Activated CD4-positive, alpha-beta T cell treated with anti-CD3 and anti-CD28 coated beads, Interleukin-2, amount 50 U/mL, for 48 hours (primary cell): ENCODE measurements at places on chromosomes 12 and 14.

DNA sequence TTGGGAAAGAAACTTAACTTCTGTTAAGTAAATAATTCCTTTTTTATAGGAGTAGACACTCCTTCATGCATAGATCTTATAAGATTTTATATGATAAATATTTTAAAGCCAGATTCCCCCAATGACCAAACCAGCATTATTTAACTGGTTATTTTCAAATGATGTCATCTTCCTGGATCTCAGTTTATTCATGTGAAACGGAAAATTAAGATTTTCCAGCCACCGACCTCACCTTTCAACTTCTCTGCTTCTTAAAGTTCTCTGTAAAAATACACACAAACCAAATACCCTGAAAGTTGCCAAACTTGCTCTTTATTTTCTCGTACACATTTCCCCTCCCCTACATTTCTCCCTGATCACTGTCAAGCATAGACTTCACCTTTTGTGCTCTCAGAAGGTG lies 364.2 kb downstream of the GALC start:
- DNase-seq = no peak

DNA sequence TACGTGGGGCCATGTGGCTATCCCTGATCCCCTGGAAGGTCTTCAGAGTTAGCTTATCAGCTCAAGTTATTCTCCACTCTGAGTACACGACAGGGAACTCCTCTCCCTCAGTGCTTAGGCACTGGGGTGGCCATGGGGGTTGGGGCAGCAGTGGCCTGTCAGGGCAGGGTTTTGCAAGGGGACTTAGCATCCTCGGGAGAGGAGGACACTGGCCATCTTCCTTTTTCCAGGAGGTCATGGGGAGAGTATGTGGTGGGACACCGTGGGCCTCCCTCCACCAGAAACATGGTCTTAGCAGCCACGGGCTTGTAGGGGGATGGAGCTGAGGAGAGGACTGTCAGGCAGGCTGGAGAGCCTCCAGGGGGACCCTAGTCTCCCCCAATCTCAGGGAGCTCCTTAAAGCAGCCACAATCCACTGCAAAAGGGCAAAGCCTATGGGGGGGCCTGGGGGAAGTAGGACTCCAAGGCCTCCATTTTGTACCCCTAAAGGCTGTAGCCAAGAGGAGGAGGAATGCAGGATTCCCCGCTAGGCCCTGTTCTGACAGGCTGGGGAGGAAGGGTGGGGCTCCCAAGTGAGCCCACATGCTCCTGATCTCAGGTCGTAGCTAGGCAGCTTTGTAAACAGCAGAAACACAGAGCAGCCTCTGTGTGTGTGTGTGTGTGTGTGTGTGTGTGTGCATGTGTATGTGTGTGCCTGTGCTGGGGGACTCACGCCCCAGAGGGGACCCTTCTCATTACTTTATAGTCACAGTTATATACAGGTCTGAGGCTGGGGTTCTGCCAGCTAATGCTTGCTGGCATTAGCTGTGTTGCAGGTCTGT lies 36.6 kb downstream of the KRT80 start:
- DNase-seq = no peak

DNA sequence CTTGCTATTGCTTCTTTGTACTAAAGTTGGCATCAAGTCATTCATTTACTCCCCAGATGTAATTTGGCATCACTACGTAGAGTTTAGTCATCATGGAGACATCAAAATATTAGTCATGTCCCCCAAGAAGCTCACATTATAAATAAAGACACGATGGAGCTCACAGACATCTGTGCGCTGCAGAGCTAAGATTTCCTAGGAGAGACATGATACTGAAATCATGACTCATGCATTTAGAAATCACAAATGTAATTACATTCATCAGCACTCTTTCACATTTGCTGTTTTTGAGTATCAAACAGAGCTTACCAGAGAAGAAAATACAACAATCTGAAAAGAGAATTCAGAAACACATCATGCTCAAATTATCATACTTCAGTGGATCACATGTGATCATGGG lies 169.8 kb downstream of the LRIG3 start:
- no peak for DNase-seq

DNA sequence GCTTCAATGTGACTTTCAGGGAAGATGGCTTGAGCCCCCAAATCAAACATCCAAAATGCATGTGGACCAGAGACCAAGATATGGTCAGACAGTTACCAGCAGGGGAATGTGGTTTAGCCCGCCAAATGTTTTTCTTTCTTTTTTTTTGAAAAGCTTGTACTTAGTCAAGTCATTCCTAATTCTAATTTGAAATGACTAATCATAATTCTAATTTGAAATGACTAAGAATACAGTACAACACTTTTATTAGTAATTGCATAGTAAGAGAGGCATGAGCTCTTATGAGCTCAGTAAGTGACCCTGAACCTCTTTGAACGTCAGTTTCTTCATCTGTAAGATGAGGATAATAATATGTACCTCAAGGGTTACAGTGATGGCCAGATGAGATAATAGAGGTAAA lies 72.4 kb downstream of the HECTD4 start:
- no peak for DNase-seq

DNA sequence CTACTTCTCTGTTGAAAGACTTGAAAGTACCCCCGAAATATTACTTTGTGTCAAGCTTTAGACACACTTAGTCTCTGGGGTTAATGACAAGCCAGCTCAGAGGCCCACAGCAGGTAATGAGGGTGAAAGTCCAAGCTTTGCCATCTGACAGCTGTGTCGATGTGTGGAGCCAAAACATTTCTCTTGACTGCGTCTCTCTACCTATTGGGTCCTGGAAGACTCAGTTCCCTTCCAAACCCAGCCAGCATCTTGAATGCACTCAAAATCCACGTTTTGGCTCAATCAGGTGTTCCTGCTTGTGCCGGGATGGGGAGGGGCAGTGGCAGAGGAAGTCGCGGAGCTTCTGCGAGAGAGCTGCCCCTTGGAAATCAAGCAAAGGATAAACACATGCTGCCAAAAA lies 3.2 kb downstream of the PLXNC1 start:
- DNase-seq = no peak

GRCh38 chr12:92612611-92613010 lies 90.2 kb upstream of the PLEKHG7 start:
- no peak for DNase-seq

- no peak for DNase-seq
Measured at GRCh38 chr12:104535369-104535768, 78.6 kb downstream of the CHST11 start.

- DNase-seq = no peak
Measured at GRCh38 chr14:80926397-80927082, 15.0 kb downstream of the CEP128 start.

DNA sequence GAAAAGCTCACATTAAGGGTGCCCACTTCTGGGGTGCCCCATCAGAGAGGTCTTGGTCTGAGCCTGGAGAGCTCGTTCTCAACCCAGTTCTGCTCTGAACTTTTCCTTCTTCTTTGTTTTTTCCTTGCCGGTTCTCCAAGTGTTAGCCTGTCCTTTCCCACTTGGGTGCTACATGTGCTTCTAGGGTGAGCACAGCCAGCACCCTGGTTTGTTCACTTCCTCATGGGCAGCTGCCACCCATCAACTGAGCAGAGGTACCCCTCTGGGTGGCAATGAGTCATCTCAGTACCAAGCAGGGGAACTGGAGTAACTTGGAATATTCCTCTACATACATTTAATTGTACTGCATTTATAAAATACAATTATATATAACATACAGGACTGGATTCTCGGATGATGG lies 3.9 kb upstream of the SYNE3 start:
- DNase-seq = peak; percentile 19

GRCh38 chr14:58639842-58640484 lies 2.2 kb downstream of the DACT1 start:
- peak; percentile 16 for DNase-seq

GRCh38 chr14:103155010-103155409 lies 31.7 kb downstream of the TNFAIP2 start:
- no peak for DNase-seq

DNA sequence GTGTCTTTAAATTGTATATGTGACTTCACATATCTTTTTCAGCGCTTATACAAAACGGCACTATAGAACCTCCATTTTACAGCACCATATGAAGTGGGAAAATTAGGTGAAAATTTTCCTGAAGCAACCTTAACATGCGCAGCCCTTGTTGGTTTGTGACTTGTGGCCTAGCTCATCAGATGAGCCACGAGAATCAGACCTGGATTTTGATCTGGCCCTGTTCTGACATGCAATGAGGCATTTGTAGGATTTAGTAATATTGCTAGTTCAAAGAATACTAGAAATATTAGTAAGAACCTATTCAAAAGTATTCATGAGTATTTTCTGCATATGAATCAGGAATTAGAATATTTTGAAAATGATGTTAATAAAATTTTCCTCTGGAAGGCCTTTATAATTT lies 2.9 kb downstream of the CDKN1B start:
- DNase-seq = no peak

DNA sequence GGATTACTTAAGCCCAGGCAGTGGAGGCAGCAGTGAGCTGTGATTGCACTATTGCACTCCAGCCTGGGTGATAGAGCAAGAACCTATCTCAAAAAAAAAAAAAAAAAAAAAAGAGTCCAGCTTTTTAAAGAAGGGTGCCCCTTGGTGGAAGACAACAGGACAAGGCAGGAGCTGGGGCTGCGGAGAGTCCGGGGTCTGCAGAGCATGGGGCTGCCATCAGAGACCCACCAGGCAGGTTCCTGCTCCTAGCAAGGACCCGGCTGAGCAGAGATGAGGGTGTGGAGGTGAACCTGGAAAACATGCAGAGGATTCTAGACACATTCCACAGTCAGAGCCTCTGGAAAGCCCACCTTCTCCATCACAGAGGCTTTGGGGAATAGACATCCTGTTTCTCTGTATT lies 21.0 kb upstream of the CIPC start:
- no peak for DNase-seq

- DNase-seq = no peak
Measured at GRCh38 chr12:130226771-130227170, 64.5 kb downstream of the FZD10 start.

- no peak for DNase-seq
Measured at GRCh38 chr12:33724867-33725266, 285.2 kb upstream of the SYT10 start.

DNA sequence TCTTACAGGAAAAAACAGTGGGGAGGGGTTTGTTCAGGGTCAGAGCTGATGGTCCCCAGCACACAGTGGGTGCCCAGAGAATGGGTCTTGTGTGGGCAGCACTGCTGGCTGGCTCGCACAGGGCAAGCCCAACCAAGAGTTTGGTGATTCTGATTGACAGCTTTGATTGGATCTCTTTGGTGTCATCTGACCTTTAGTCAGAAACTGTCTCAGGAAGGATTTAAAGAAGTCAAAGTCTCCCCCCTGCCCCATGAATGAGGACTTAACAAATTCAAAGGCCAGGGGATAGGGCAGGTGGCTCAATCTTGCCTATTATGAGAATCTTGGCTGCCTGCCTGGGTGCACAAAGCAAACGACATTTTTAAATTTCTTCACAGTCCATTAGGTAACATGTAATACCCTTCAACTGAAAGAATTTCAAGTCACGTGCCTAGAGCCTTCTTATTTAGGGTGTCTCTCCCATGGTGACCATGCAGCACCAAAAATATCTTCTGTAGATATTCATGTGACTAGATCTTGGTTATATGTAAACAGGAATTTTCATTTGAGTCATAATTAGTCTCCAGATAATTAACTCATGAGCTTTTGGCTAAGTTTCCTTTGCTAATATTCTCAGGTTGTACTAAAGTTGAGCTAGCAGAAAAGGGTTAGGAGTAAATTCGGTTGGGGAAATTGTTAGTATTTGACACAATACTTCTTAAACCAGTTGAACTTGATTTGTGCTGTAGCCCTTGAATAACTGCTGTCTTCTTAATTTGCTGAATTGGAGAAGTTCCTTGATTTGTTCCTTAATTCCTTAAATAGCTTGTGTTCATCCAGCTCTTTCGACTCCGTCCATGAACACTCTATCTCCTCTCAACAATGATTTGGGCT lies 54.5 kb upstream of the HECTD1 start:
- DNase-seq = no peak

DNA sequence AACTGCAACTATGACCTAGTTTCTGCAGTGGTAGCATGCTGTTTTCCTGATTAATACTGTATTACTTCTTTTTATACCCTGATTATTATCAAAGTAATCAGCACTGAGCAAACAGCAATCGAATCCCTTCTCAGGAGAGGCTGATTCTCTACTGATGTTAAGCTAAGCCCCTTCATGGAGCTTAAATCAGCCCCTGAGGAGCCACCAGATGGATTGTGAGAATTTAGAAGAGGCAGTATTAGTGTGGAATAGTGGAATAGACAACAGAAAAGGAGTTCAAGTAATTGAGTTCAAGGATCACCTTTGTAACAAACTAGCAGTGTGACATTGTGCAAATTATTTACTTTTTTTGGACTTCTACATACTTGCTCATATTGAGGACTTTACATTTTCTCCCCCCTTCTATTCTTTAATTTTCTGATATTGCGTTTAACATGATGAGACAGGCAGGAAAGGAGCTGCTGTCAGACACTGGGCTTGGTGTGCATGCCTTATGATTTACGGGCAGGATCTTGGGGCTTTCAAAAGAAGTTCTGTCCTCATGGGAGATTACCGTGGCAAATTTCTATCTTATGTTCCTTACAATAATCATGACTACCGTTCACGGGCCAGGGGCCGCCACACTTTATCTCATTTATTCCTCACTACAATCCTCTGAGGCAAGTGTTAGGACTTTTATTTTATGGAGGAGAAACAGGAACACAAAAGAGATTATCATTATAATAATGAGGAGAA lies 68.0 kb downstream of the PTPRR start:
- no peak for DNase-seq

GRCh38 chr14:67744046-67744445 lies 42.4 kb downstream of the RDH12 start:
- no peak for DNase-seq

GRCh38 chr12:94550964-94551363 lies 91.3 kb upstream of the CEP83 start:
- no peak for DNase-seq

GRCh38 chr12:74626397-74626796 lies 88.8 kb downstream of the ATXN7L3B start:
- DNase-seq = no peak

DNA sequence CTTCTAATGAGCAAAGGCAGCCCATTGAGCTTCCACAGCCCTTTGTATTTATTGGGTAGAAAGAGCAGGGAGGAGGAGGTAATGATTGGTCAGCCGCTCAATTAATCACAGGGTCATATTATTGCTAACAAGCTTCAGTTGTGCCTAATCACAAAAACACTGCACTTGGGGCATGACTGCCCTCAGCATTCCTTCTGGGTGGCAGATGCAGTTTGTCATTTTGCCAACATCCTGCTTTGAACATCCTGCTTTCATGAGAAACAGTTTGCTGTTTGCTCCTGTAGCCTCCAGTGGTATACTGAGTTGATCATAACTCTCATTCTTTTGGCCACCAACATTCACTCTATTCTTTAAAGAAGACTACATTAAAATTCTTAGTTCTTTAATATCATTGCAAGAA lies 462.9 kb upstream of the MIS18BP1 start:
- no peak for DNase-seq

GRCh38 chr12:66600903-66601302 lies 78.0 kb downstream of the GRIP1 start:
- no peak for DNase-seq

- DNase-seq = no peak
Measured at GRCh38 chr12:46005151-46005797, 14.9 kb upstream of the SCAF11 start.

GRCh38 chr12:117809509-117809908 lies 159.3 kb downstream of the KSR2 start:
- no peak for DNase-seq

GRCh38 chr12:103313894-103314293 lies 181.9 kb downstream of the C12orf42 start:
- no peak for DNase-seq

- no peak for DNase-seq
Measured at GRCh38 chr12:90067791-90068190, 359.2 kb upstream of the ATP2B1 start.
